ENCODE measurements at places on chromosomes 16 and 17.

DNA sequence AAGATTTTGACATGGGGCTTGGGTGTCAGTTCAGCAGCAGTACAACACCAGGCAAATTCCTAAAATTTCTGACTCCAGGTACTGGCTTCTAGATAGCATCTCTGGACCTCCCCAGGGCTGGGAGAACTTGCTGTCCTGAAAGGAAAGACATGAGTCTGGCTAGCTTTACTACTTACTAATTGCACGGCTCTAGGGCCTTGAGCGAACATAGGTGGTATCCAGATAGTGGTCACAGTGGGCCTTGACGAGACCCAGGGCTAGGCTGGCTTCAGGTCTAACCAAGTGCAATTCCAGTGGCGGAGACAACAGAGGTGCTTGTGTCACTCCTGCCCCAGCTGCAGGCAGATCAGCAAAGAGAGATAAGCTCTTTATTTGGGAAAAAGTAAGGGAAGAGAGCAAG is 16.4 kb upstream of the SLC13A5 start:
- no peak overlapping the region for H3K4me3 ChIP-seq
- H3K27ac ChIP-seq, result no peak overlapping the region
- DNase-seq, result no peak
- H3K4me1 ChIP-seq, result no peaks in the 10 kb centered on the region

DNA sequence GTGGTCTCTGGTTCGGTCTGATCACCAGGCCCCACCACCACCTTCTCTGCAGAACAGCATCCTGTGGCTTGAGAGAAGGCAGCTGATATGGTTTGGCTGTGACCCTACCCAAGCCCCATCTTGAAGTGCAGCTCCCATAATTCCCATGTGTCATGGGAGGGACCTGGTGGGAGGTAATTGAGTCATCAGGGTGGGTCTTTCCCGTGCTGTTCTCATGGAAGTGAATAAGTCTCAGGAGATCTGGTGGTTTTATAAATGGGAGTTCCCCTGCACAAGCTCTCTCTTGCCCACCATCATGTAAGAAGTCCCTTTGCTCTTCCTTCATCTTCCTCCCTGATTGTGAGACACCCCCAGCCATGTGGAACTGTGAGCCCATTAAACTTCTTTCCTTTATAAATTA is 352.3 kb upstream of the CDH5 start:
- H3K4me1 ChIP-seq, result no peaks in the 10 kb centered on the region
- H3K27me3 ChIP-seq, result no peaks in the 10 kb centered on the region
- H3K36me3 ChIP-seq, result no peaks in the 10 kb centered on the region
- no peak overlapping the region for H3K27ac ChIP-seq
- H3K4me3 ChIP-seq, result no peak overlapping the region

DNA sequence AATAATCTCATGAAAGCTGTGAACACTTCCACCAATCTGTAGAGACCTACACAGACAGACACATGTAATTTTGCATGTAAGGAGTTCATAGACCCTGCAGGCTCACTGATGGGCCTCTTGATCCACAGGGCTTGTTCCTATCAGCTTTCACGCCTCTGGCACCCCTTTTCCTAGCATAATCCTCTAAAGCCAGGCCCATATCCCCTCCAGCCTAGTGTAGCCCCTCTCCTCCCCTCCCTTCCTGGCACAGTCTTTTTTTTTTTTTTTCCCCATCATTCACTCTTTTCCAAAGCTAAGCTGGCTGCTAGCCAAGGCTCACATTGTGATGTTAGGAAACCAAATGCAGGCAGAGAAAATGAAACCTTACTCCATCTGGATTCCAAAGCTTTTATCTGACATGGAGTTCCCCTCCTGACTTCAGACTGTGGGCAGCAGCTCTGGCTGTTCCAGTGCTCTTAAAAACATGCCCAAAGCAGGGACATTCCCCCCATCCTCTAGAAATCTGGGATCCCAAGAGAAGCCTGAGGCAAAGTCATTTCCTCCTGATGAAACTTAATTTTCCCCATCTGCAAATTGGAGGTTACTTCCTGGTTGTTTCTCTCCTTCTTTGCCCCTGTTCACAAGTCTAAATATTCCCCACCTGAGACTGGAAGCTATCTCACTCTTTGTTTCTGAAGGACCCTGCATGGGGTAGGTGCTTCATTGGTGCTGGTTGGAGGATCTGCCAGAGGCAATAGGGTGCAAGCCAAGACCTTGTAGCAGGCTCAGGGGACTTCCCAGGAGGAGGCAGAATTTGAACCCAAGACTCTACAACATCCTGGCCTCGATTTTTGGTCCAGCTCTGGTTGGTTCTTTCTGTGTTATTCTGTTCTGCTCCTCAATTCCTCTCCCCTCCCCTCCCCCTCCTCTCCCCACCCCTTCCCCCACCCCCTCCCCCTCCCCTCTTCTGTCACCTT is 9.9 kb upstream of the CCL5 start:
- H3K4me3 ChIP-seq, result no peak overlapping the region
- DNase-seq, result no peak
- H3K4me1 ChIP-seq, result no peaks in the 10 kb centered on the region
- H3K36me3 ChIP-seq, result no peaks in the 10 kb centered on the region
- no peaks in the 10 kb centered on the region for H3K27me3 ChIP-seq

- H3K27me3 ChIP-seq, result no peaks in the 10 kb centered on the region
- no peak for DNase-seq
- no peak overlapping the region for H3K4me3 ChIP-seq
- no peaks in the 10 kb centered on the region for H3K4me1 ChIP-seq
- no peak overlapping the region for H3K27ac ChIP-seq
- H3K36me3 ChIP-seq, result no peaks in the 10 kb centered on the region
Measured at GRCh38 chr17:37791447-37792399, 46.9 kb upstream of the HNF1B start.

All from right lobe of liver (tissue), 6 donors.